ENCODE measurements at places on chromosomes 13 and 19. TPM values are rescaled to one million over a fixed set of nuclear protein-coding genes. Genes with fewer than 3 reads are reported as not detected.

- no peak for DNase-seq
Observed at GRCh38 chr13:20719783-20720182, 16.3 kb downstream of the IL17D start.

GRCh38 chr13:114324334-114324733 is 10.0 kb downstream of the CHAMP1 start:
- DNase-seq: no peak

Gene ZNF497
- 2.6 TPM for total RNA-seq

DNA sequence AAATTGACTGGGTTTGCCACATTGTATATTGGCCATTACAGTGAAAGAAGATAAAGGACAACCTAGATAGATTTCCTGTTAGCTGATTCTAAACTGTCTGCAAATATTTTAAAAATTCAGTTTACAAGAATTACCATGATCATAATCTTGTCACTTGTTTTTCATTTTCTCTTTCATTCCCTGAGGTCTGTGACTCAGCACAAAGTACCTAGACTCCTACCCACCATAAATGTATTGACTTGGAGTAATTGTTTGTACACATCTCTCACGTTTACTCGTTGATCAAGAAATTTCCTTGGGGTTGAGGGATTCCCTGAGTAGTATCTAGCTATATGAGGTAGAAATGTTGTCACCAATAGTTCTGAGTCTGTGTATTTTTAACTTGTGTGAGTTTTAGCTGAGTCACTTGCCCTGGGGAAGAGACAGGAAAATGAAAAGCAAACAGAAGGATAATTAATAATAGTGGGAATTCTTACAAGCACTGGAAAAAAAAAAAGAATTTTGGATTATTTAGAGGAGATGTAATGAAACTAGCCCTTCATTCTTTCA is 299.2 kb upstream of the DACH1 start:
- no peak for DNase-seq

- no peak for DNase-seq
Observed at GRCh38 chr13:108680011-108680410, 50.6 kb downstream of the MYO16 start.

Gene TYROBP
- not detected for total RNA-seq

GRCh38 chr19:34397853-34398252 is 6.3 kb upstream of the PDCD2L start:
- no peak for DNase-seq

GRCh38 chr19:1412995-1413800 is 5.8 kb downstream of the DAZAP1 start:
- no peak for DNase-seq

- DNase-seq: no peak
Observed at GRCh38 chr19:4391306-4391693, 9.0 kb downstream of the SH3GL1 start.

DNA sequence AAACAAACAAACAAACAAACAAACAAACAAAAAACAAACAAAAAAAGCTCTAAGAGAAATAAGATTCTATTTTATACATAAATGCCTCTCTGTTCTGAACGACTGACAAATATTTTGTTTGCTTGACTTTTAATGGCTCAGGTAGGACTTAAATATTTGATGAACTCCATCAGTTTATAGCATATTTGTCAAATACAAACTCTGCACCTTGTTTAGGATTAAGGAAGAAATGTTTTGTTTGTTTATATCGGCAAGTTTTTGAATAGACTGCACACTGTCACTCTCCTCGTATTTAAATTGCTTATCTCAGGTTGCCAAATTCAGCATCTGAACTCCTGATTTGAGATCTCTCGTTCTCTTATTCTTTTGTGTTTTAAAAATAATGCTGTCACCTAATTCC is 1499.7 kb upstream of the SLC10A2 start:
- no peak for DNase-seq

DNA sequence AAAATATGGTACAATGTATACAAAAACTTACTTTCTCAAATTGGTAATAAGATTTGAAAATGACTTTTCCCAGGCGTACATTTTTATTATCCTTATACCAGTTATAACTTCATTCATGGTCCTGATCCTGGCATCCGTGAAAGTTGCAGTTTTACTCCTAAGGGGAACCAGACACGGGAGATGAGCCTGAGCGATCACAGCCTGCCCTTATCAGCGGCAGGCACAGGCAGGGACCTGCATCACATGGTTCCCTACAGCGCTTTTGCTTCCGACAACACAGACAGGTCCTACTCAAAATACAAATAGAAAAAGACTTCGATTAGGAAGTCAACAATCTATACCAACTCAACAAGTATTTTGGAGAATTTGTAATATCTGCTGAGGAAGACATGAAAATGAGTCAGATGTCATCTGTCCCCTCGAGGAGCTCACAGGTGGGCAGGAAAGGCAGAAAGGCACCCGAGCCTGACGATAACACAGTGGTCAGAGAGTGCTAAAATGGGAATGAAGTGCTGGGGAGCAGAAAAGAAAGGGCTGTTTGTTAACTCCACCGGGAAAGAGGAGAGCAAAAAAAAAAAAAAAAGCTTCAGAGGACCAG is 93.4 kb downstream of the ABCC4 start:
- no peak for DNase-seq

Gene S1PR4
- 62.1 TPM for total RNA-seq

DNA sequence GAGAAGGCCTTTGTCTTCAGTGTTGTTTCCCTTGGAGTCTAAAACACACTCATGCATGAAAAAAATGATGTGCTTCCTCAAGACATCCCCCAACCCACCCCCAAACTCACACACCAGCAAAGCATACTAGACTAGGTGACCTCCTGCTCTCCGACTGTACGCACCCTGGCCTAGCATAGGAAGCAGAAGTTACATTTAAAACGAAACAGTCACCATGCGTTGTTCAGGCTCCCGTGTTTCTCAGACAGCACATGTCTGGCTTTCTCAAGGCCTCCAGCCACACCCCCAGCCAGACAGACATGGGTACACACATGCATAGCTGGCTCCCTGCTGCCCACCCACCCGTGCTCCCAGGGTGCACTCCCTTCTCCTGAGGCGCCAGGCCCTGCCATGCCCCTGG is 28.7 kb upstream of the C1QTNF9 start:
- no peak for DNase-seq

Gene MCEMP1
- total RNA-seq: not detected

DNA sequence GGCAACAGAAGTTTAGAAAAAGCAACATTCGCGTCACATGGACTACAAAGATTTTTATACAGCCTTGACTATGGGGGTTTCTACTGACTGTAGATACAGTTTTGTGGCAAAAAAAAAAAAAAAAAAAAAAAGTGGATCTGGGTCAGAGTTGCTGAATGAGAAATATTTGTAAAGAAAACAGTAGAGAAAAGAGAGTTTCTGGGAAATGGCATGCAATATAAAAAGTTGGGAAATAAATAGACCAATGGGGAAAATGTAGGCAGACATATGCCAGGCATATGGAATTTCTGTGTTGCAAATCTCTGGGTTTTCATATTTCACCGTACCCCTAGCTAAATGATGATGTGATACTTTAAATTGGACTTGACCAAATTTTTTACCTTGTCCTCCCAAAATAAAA is 315.3 kb downstream of the EFNB2 start:
- no peak for DNase-seq

DNA sequence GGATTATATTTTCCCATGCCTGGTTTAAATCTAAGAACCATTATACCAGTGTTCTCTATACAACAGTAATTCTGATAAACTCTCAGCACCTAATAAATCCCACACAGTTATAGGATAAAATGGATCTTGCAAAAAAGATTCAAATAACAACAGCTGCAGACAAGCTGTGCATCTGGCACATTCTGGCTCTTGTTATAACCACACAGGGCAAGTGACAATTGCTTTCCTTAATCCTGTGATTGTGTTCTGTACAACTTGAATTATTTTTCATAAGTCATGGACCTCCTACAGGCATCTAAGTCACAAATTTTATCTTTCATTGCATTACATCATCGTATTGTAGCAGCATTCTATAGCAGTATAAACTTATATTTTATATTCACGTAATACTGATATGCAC is 948.3 kb downstream of the SLITRK1 start:
- DNase-seq: no peak

Gene NLRP11
- total RNA-seq: not detected

GRCh38 chr19:996051-996838 is 4.0 kb upstream of the GRIN3B start:
- DNase-seq: no peak

Gene IGFL3
- total RNA-seq: not detected

DNA sequence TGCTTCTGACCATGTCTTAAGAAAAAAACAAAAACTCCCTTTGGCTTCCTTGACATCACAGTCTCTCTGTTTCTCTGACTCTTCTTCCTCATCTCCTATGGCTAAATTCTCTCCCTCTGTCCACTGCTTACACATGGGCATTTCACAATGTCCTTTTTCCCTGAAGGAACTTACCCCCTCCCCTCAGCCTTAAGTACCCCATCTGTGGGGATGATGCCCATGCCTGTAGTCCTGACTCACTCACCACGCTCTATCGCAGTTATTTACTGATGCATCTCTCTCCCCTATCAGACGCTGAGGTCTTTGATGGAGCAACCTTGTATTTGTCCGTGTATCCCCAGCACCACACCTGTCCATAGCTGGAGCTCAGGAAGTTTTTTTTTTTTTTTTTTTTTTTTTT is 32.4 kb downstream of the ACTN4 start:
- no peak for DNase-seq

All from activated naive CD4-positive, alpha-beta T cell treated with anti-CD3 and anti-CD28 coated beads, Interleukin-2, amount 50 U/mL, for 72 hours (primary cell).